ENCODE measurements at places on chromosomes 5 and 9.

- DNase-seq = no peak
These were observed 623.1 kb downstream of the BNC2 start for GRCh38 chr9:16247188-16247875.

GRCh38 chr9:127172066-127172707, 49.8 kb upstream of the ANGPTL2 start:
- DNase-seq = no peak

GRCh38 chr5:24547132-24547531, 97.6 kb downstream of the CDH10 start:
- no peak for DNase-seq

DNA sequence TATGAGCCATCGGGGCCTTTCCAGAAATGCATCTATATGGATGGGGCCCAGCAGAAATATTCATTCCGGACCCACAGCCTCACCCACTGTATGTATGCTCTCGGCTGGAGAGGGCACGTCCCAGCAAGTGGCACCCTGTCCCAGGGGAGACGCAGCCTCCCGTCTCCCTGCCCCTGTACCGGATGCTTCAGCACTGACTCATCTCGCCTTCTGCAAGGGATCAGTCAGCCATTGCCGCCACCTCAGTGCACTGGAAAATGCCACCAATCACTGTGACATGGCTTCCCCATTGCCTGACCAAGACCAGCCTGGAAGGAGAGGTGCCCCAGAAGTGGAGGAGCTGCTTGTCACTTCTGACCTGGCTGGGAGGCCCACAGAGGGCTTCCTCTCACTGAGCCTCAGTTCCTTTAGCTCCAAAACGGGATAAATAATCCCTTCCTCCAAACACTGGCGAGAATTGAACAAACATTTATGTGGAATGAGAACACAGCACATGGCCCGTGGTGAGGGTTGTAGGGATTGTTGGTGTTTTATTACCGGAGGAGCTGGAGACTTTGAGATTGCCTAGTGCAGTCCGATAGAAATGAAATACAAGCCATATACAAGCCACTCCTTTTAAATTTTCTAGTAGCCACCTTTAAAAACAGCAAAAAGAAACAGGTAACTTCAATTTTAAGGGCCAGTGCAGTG, 43.9 kb upstream of the ORM1 start:
- no peak for DNase-seq

DNA sequence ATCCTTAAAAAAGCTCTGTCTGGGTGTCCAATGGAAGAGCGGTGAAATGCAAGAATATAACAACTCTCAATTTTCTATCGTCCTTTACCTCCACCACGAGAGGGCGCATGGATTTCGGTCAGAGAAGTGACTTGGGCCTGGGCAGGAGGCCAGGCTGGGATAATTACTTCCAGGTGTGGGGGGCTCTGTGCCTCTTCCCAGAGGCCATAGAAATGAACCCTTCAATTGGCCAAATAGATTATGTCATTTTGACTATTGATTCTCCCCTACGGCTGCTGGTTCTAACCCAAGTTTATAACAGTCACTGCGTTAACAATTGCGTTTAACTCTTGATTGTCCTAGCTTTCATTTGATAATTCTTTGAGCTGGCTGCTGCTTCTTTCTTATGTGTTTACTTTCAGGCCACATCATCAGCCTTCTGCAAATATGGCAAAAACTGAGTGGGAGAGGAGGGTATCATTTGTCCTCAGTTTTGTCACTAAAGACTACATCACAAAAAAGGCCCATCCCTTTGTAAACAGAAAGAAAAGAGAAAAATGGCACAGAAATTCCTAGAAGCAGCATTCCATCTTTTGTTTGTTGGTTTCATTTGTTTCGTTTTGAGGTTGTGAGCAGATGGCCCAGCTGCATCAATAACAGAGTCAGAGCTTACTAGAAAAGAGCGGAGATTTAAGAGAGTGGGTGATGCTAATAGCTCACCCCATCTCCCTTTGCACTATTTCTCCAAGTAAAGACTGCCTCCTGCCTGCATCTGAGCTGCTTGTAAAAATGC, 45.4 kb upstream of the ZFR start:
- DNase-seq = peak; percentile 54

- no peak for DNase-seq
These were observed 81.8 kb downstream of the CMYA5 start for GRCh38 chr5:79771387-79771786.

- DNase-seq = no peak
These were observed 69.7 kb downstream of the EPB41L4A start for GRCh38 chr5:112349371-112349770.

DNA sequence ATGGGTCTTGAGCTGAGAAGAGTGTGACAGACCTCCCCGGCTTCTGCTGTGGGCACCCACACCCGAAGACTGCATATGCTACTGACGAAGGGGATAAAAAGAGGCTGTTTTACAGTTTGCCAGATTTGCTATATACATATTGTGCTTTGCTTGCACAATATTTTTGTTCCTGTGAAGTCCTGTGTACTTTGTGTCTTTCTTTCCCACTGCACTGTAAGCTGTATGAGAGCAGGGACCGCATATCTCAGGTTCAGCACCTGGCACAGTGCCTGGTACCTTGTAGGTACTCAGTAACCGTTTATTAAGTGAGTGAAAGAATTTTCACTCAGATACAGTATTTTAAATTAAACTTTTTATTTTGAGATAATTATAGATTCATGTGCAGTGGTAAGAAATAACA, 8.2 kb upstream of the GARNL3 start:
- no peak for DNase-seq

- no peak for DNase-seq
These were observed 66.2 kb downstream of the ACTBL2 start for GRCh38 chr5:57416278-57416994.

- no peak for DNase-seq
These were observed 5.1 kb downstream of the LRRC14B start for GRCh38 chr5:196350-196749.

Measured in naive thymus-derived CD8-positive, alpha-beta T cell (primary cell).